ENCODE measurements at places on chromosomes 2 and 18.

- no peak for DNase-seq
Observed at GRCh38 chr2:10253596-10254372, 48.9 kb upstream of the HPCAL1 start.

GRCh38 chr18:45255197-45255890 is 359.9 kb upstream of the SLC14A2 start:
- no peak for DNase-seq

DNA sequence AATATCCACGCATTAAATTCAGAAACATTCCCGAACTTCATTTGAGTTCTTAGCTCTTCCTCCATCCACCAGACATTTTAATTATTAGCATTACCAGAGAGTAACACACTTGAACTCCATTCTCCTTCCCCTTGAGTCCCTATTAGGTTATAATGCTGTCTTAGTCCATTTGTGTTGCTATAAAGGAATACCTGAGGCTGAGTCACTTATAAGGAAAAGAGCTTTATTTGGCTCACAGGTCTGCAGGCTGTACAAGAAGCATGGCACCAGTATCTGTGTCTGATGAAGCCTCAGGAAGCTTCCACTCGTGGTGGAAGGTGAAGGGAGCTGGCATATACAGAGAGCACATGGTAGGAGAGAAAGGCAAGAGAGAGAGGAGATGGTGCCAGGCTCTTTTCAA is 25.4 kb downstream of the TBC1D8 start:
- DNase-seq = no peak

- no peak for DNase-seq
Observed at GRCh38 chr18:45137087-45137419, 456.4 kb downstream of the SETBP1 start.

- no peak for DNase-seq
Observed at GRCh38 chr2:60549928-60550177, 3.6 kb downstream of the BCL11A start.

DNA sequence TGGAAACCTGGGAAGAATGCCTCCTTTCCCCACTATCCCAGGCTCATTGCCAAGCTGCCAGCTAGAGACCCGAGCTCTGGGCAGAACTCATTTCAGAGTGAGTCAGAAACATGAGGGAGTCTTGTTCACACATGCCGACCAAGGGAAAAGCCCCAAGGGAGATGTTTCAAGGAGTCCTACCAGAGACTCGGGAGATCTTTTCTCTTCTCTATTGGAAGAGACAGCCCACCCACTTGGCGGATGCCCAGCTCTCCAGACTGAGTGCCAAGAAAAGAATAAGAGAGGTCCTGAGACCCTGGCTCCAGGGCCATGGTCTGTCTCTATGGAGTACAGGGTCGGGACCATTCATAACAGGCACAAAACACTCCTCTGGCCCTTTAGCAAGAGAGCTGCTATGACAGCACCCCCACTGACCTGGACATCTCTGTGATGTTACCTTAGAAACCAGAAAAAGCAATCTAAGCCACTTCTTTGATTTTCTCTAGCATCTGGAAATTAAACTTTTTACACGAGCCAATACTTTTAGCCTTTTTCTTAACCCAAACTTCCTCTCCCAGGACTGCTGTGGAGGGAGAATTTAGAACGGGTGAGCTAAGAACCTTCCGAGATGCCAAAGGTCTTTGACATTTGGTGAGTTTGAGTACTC is 18.5 kb upstream of the IGFBP5 start:
- DNase-seq = peak; percentile 99

DNA sequence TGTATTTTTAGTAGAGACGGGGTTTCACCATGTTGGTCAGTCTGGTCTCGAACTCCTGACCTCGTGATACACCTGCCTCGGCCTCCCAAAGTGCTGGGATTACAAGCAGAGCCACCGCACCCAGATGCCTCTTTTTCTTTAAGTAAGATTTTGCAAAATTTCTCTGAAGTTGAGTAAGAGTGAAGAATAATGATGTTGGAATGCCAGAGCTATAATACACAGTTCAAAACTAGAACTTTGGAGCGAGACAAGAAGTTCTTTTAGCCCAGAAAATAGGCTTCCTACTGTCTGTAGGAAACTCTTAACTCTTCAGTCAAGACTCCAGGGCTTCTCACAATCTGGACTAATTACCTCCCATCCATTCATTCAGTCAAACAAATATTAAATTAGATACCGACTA is 51.4 kb downstream of the MARCHF4 start:
- DNase-seq = no peak

DNA sequence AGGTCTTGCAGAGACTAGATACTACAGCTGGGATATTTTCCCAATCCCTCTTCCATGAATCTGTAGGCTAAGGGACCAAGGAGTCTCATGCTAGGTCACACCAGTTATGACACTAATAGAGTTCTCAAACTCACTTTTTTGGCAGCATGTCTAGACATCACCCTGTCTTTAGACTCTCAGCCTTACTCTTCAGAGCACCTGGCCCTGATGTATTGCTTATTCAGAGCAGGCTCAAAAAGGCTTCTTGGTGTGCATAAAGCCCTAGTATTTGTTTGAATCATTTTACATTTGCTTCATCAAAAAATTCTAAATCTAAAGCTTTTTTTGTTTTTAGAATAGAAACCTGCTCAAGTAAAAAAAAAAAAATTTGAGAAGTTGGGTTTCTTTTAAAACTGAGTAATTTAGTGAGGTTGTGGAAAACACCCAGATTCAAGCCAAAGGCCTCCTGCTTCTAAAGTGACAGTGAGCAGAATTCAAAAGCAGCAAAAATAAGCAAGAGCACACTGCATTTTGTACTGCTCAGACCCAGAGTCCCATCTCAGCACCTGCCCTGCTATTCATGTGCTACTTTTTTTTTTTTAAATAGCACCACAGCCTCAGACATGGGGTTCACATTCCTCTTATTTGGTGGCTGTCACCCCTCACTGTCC is 18.0 kb upstream of the DNAH6 start:
- no peak for DNase-seq

DNA sequence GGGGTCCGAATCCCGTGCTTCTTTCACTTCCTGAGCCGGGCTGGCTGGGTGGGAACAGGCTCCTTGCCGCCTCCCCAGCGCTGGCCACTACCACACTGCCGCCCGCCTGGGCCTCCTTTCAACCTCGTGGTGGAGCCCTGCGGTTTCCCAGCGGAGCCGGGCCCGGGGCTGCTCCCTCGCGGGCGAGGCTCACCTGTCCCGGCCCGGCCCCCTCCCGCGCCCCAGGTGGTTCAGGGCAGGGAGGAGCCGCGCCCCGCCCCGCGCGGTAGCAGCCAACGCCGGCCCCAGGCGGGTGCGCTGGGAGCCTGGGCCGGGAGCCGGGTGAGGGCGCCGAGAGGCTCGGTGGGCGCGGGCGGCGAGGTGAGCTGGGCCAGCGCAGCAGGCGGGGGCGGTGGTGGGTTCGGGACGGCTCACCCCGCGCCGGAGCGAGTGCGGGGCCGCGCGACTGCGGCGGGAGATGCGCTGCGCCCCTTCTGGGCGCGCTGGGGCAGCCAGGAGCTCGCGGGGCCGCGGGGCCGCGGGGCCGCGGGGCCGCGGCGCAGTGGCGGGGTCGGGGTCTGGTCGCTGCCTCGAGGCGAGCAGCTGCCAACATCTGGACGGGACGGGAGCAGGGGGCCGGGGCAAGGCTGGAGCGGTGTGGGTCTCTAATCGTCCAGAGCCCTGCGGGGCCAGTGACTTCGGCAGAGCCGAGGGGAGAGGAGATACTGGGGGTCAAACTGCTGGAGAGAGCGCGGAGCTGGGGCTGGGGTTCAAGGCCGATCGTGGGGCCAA is at the start of gene LYPD6B:
Gene LYPD6B, plus strand, starts transcription at position 258 of the 771 bp plus-strand sequence. CDS start 92,250 bp downstream, outside the sequence.
- no peak for DNase-seq

GRCh38 chr2:140643761-140644187 is 1487.0 kb downstream of the LRP1B start:
- DNase-seq = no peak

GRCh38 chr18:24536326-24536725 is 75.9 kb downstream of the HRH4 start:
- no peak for DNase-seq

GRCh38 chr18:63617049-63617914 is 26.8 kb downstream of the SERPINB4 start:
- no peak for DNase-seq

- no peak for DNase-seq
Observed at GRCh38 chr18:12085786-12086185, 7.9 kb upstream of the ANKRD62 start.

- no peak for DNase-seq
Observed at GRCh38 chr2:54859416-54859815, 136.0 kb downstream of the EML6 start.

GRCh38 chr2:82875858-82876257 is 1583.2 kb downstream of the SUCLG1 start:
- no peak for DNase-seq

DNA sequence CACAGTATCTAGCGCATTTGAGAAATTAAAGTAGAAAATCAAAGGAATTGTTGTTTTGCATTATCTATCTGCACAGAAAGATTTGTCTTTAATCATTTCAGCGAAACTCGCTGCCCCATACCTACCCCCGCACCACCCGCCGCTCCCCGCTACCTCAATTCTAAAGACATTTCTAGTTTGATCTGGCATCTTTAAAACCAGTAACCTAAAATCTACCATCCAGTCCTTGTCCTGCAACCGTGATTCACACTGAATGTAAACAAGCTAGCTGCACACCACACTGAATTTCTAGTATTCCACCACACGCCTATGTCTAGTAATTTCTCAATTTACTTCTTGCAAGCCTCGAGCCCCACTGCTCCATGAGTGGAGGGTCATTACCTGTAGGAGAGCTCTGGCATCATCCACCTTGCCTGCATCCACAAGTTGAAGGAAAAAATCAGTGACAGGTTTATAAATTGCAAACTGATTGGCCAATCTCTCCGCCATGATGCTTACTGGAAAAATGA is 60.1 kb downstream of the ABCG8 start:
- DNase-seq = no peak

Measured in NCI-H446 (cell line).